ENCODE measurements at places on chromosomes 4 and X.

- DNase-seq: peak; percentile 44
These were observed 545 bp downstream of the DOCK11 start for GRCh38 chrX:118495958-118496762.

DNA sequence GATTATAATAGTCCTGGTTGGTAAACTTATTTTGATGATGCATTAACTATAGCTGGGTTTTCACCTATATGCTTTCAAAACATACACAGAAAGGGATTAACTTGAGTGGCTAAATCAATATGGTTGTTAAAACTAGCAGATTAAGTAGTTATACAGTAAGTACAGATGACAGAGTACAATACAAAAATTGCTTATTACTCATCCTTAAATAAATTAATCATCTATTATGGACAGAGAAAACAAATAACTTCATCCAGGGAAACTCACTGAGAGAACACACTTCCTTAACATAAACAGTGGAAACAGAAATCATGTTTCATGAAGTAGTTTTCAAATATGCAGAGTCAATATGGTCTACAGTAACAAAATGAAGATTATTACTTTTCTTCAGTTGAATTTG, 133.4 kb downstream of the AREG start:
- DNase-seq: no peak

GRCh38 chr4:10831727-10832408, 147.3 kb upstream of the CLNK start:
- no peak for DNase-seq

DNA sequence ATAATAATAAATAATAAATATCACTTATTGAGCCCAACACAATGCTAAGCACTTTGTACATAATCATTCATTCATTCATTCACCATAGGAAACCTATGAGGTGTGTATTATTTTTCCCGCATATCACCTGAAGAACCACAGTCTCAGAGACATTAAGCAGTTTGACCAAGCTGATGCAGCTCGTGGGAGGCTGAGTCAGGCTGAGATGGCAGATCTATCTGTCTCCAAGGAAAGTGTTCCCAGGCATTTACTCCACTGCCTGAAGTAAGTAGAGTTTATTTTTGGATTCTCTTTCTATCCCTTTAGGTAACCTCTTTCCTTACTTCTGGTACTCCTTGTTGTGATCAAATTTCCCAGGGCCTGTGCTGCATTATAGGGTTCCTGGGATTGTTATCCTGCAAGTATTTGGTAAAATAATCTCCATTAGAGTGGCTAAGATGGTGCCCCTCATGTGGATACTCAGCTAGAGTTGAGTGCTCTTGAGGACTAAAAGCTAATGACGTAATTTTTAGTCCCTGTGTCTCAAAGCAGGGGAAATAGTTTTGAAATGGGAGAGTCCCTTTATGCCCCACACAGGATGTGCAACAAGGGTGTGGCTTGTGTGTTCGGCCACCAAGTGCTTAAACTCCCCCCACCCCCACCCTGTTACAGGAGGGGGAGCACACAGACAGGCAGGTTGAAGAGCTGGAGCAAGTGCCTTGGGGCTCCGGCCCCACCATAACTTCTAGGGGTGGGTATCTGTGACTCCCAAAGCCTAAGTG, 467.0 kb downstream of the STIM2 start:
- DNase-seq: no peak

GRCh38 chr4:60016971-60017370, 1183.2 kb upstream of the ADGRL3 start:
- no peak for DNase-seq

DNA sequence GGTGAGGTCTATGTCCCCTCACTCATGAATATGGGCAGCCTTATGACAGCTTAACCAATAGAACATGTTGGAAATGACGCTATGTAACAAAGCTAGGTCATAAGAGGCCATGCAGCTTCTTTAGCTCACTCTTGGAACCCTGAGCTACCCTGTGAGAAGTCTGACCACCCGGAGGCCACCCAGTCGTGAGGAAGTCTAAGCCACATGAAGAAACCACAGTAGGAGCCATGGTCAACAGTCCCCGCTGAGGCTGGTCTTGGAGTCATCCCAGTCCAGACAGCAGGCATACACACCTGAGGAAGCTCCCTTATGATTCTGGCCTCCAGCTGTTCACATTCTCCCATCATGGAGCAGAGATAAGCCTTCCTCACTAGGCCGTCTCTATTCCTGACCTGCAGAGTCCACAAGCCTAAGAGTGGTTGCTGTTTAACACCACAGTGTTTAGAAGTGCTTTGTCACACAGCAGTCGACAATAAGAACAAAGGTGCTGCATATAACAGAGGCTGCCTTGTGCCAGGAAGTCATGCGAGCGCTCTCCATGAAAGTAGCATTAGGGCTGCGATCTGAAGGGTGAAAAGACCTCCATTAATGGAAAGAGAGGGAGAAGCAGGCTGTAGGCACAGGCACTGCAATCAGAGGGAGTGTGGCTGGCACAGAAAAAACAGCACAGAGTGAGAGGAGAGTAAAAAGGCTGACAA, 38.2 kb downstream of the TSPAN5 start:
- no peak for DNase-seq

DNA sequence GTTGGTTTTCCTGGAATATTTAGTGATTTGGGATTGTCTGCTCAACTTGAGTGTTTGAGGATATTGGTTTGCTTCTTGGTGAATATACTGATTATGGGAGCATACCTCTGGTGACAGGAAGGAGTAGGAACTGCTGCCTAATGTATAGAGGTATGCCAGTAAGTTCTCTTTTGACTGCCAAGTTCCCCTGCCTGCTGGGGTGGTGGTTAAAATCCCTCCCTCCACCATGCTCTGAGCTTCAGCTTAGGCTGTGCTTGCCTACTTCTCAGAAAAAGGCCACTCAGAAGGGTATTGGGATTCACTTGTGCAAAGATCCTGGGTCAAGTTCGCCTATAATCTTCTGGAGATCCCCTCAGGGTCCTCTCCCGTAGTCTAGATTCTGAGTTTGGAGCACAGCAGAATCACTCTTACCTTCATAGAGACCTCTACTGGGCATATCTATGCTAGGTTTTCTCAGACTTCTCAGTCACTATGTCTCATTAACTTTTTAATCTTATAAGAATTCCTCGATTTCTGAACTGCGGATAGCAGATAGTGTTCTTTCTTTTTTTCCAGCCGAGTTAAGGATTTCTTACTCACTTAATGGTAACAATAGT, 44.7 kb upstream of the DCK start:
- no peak for DNase-seq

- no peak for DNase-seq
These were observed 903.8 kb downstream of the STIM2 start for GRCh38 chr4:27764526-27764837.

GRCh38 chr4:148849581-148849980, 407.4 kb upstream of the NR3C2 start:
- DNase-seq: no peak

DNA sequence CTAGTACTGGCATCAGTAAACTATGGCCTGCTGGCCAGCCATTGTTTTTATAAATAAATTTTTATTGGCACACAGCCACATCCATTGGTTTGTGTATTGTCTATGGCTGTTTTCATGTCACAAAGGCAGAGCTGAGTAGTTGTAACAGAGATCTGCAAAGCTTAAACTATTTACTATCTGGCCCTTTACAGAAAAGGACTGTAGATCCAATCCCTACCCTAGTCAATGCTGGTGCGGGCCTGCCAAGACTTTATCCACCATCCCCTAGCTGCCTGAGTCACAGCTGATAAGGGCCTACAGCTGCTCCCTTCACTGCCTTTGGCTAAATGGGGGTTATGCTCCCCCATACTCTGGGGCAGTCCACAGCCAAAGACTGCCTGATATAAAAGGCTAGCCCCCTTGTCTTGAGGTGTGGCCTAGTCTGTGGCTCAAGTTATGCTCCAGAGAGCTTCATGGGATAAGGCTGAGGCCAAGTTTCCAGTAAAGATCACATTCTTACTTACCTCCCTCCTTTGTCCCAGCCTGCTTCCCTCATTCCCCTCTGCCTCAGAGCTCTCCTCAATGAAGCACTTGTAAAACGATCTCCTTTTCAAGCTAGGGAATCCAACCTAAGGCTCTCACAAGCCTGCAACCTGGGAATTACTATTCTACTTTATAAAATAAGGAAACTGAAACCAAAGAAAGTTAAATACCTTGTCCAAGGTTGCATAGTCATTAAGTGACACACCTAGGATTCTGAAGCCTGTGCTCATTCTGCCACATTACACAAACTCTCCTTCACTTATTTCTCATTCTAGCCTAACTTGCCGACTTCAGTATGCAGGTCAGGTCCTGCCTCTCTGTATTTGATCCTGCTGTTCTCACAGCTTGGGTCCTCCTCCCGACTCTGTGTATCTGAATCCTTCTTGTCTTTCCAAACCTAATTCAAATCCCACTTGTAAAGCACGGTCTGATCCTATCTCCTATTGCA, 20.7 kb downstream of the ACE2 start:
- DNase-seq: no peak

DNA sequence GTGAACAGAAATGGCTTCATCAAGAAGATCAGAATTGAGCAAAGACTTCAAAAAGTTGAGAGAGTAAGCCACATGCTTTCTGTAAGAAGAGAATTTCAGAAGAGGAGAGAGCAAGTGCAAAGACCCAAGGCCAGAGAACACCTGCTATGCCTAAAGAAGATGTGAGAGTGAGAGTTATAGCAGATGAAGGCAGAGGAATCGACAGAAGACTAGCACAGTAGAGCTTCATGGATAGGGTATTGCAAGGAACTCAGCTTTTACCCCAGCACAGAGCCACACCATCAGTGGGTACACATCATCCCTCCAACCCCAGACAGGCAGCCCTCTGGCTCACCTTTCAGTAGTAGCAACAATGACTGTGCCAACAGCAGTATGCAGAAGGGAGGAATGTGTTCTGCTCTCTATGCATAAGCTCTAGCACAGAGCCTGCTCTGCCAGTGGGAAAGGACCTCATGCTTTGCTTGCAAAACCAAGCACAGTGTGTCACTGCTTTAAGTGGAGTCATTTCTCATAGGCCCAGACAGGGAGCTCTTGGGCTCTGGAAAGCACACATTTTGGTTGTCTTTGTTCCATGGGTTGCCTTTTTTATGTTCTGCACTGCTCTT, 318.6 kb downstream of the NAF1 start:
- no peak for DNase-seq

GRCh38 chrX:333611-334311, 15.2 kb upstream of the GTPBP6 start:
- DNase-seq: no peak

GRCh38 chr4:55435141-55435841, 39.5 kb downstream of the TMEM165 start:
- peak; percentile 12 for DNase-seq

DNA sequence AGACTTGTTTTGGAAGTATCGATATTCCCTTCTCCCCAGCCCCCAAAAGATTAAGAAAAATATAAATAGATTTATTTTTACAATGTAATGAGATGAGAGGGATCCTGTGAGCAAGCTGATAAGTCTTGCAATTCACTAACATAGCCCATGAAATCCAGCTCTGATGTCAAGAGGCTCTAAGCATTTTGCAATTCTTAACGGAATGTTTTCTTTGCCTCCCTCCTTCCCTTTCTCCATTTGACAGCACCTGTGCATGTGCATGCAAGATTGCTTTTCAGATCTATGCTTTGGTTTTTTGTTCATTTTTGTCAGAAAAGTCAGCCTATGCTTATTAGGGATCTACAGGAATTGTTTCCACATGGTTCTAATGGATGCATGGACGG, 169.9 kb downstream of the SLIT2 start:
- no peak for DNase-seq

DNA sequence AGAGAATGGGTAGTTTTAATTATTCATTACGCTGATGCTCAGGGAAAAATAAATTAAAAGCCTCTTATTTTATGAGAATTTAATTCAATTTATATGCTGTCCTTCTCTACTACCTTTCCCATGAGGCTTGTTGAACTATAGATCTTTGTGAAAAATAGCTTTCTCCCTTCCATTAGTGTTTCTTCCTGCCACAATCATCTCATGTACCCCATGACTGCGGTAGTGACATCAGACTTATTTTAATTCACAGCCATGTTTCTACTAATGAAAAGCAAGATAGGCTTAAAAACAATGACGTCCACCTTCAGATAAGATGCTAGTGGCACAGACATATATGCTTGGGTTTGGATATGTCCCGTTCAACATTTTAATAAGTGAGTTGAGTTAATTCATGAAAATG, 87.4 kb upstream of the TMEM47 start:
- no peak for DNase-seq

DNA sequence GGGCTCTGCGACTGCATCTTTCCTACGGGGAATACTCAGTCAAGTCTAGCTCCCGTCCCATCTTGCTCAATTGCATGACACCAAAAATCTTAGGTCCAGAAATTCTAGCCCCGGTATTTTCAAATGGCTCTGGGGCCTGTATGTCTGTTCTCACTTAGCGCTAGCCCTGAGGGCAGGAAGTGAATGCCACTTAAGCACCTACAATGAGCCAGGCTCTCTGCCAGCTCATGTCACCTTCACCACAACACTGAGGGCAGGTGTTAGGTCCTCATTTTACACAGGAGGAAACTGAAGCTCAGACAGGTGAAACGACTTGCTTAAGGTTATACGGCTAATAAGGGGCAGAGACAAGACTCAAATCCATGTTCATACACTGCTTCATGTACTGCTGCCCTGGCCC, 282.8 kb downstream of the PPP1R2C start:
- DNase-seq: no peak

DNA sequence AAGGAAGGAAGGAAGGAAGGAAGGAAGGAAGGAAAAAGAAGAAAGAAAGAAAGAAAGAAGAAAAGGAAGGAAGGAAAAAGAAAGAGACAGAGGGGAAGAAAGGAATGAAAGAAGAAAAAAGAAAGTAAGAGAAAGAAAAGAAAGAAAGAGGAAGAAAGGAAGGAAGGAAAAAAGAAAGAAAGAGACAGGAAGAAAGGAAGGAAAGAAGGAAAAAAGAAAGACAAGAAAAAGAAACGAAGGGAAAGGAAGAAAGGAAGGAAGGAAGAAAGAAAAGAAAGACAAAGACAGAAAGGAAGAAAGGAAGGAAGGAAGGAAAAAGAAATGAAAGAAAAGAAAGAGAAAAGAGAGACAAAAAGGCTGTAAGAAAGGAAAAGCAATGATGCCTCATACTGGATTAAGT, 101.1 kb upstream of the PPP2R3B start:
- DNase-seq: no peak

DNA sequence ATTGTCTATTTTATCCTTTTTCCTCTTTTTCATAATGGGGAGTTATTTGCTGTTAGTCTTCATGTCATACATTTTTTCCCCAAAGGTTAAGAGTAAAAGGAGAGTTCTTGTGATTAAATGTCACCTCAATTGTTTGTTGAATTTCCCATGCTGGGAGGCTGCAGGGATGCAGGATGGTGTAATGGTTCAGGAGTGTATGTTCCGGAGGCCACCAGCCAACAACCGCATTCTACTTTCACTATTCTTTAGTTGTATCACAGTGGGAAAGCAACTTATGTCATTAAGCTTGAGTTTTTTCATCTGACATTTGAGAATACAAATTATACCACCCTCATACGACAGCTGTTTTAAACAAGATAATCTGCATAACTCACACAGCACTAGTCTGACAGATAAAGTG, 15.4 kb downstream of the AFP start:
- no peak for DNase-seq

GRCh38 chrX:31423609-31424189, 351.9 kb upstream of the FTHL17 start:
- peak; percentile 0 for DNase-seq
